CD4-positive, alpha-beta memory T cell (primary cell): ENCODE measurements at places on chromosomes 6 and 20. TPM values are rescaled to one million over a fixed set of nuclear protein-coding genes. Genes with fewer than 3 reads are reported as not detected.

The ITCH gene
- total RNA-seq, result 68.9 TPM

The PTPRT gene
- total RNA-seq, result not detected

The SLPI gene
- total RNA-seq, result not detected

DNA sequence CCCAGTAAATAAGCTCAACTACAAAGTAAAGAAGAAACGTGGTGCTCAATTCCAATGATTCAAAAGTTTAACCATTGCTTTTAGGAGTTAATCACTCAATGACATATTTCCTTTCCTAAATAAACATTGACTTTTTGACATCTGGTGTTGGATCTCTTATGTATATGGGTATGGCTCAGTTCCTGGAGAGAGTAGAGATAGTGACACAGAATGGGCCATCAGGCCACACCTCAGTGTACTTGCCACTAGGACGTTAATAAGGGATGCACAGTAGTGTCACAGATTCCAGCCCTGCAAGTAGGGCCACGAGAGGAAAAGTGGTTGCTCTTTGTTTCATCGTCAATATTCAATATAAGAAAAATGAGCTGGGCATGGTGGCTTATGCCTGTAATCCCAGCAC lies 48.9 kb upstream of the TXNDC5 start:
- no peaks in the 10 kb centered on the region for H3K36me3 ChIP-seq
- DNase-seq, result no peak
- no peak overlapping the region for H3K27ac ChIP-seq
- no peaks in the 10 kb centered on the region for H3K27me3 ChIP-seq
- H3K4me1 ChIP-seq, result no peaks in the 10 kb centered on the region

DNA sequence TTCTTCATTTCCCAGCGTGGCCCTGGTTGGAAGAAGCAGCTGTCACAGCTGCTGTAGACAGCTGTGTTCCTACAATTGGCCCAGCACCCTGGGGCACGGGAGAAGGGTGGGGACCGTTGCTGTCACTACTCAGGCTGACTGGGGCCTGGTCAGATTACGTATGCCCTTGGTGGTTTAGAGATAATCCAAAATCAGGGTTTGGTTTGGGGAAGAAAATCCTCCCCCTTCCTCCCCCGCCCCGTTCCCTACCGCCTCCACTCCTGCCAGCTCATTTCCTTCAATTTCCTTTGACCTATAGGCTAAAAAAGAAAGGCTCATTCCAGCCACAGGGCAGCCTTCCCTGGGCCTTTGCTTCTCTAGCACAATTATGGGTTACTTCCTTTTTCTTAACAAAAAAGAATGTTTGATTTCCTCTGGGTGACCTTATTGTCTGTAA lies 292.7 kb downstream of the ESR1 start:
- no peak for DNase-seq
- H3K27ac ChIP-seq, result no peak overlapping the region
- no peaks in the 10 kb centered on the region for H3K36me3 ChIP-seq

- no peaks in the 10 kb centered on the region for H3K4me1 ChIP-seq
- H3K27me3 ChIP-seq, result no peaks in the 10 kb centered on the region
- no peak overlapping the region for H3K4me3 ChIP-seq
These were observed 10.2 kb downstream of the UBE3D start for GRCh38 chr6:83055366-83055964.

- H3K4me3 ChIP-seq, result no peak overlapping the region
- no peak for DNase-seq
- H3K4me1 ChIP-seq, result no peaks in the 10 kb centered on the region
- peaks cover 3% of the 10 kb centered on the region for H3K27me3 ChIP-seq
- H3K36me3 ChIP-seq, result no peaks in the 10 kb centered on the region
These were observed 4.2 kb downstream of the PLA2G7 start for GRCh38 chr6:46730921-46731461.

DNA sequence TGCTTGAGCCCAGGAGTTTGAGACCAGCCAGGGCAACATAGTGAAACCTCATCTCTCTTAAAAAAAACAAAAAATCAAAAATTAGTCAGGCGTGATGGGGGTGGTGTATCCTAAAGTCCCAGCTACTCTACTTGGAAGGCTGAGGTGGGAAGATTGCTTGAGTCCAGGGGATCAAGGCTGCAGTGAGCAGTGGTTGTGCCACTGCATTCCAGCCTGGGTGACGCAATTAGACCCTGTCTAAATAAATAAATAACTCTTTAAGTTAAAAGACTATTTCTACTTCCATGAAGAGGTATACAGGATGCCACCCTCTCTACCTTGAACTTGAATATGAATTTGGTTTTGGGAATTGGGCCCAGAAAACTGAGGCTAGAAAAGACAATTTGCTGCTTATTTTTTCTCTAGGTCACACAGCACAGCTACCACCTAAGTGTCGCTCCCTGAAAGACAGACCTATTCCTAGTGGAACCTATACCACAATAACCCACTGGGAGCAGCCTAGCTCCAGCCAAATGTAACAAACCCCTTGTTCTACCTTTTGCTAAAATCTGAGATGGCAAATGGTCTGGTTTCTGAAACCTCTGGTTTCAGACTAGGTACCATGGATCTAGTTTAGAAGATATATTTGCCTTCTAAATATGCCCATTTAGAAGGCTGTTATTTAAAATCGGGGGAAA lies 35.2 kb downstream of the HMGCLL1 start:
- no peaks in the 10 kb centered on the region for H3K27me3 ChIP-seq
- no peaks in the 10 kb centered on the region for H3K36me3 ChIP-seq
- no peaks in the 10 kb centered on the region for H3K4me1 ChIP-seq
- no peak overlapping the region for H3K27ac ChIP-seq
- H3K4me3 ChIP-seq, result no peak overlapping the region
